ENCODE measurements at places on chromosomes 2 and 18.

GRCh38 chr18:79750980-79751571, 46.7 kb upstream of the KCNG2 start:
- DNase-seq: no peak

GRCh38 chr2:219912491-219912921, 285.1 kb downstream of the SLC4A3 start:
- DNase-seq: no peak

DNA sequence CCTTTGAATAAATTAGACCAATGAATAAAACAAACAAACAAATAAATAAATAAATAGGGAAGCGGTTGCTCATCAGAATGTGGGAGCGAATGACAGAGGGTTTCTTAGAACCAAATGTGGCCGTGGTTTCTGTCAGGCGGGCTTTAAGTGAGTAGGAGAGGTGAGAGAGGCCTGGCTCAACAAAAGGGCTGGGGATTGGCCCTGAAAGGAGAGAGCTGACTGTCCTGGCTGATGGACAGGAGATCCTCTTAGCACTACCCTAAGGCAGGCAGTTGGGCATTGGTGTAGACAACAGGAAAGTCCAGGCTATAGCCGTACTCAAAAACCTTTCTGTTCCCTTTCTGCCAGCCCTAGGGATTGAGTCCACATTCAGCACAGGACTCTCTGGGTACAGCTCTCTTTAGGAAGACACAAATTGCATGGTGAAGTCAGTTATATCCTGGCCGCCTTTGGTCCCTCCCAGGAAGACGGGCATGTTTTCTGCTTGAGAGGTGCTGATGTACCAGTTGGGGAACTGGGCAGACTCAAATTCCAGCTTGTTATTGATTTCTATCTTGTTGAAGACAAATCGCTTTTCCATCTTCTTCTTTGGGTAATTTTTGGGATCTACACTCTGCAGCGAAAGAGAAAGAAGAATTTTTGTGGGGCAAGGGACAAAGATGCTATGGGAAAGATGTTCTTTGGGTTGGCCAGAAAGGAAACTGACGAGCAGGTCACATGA, 6.5 kb downstream of the IL1B start:
- DNase-seq: no peak

DNA sequence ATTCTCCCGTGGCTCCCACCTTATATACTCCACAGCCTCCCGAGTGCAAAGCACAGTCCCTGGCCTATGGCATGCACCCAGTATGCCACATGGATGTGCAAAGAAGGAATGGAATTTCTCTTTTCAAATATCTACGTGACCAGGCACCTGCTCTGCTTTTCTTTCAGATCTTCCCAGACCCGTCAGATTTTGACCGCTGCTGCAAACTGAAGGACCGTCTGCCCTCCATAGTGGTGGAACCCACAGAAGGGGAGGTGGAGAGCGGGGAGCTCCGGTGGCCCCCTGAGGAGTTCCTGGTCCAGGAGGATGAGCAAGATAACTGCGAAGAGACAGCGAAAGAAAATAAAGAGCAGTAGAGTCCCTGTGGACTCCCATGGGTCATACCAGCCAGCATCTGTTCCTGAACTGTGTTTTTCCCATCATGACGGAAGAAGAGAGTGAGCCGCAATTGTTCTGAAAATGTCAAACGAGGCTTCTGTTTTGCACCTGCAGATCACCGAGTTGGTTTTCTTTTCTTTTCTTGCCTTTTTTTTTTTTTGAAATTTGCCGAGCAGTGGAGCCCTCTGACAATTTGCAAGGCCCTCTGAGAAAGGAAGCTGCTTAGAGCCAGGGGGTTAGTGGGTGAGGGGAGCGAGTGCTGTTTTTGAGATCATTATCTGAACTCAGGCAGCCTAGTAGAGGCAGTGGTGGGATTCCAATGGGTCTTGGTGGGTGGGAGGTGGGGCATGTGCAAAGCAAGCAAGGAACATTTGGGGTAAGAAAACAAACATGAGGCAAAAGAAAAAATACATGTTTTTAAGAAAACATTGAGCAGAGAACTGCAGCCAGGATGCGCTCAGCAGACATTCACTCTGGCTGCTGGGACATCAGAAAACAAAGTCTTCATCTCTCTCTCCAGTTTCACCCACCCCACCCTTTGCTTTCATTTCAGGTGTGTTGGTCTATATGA, 26.2 kb downstream of the LBH start:
- no peak for DNase-seq

GRCh38 chr2:115303-115702, 69.0 kb upstream of the FAM110C start:
- DNase-seq: no peak

DNA sequence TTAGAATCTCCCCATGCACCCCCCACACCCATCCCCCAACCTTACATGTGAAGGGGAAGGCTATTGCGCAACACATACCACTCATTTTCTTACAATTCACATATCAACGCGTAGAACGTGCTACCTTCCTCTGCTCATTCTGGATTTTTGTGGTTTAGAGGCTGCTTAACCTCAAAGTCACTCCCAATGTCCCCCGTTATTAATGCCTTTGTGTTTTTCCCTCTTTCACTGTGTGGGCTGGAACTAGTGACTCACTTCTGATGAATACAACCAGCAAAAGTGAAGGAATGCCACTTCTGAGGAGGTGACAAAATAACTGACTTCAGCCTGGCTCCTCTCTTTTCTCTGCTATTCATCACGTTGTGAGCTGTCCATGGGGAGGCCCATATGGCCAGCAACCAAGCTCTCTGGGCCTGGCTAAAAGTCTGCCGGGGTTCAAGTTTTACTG, 342.5 kb upstream of the NXPH2 start:
- DNase-seq: no peak

DNA sequence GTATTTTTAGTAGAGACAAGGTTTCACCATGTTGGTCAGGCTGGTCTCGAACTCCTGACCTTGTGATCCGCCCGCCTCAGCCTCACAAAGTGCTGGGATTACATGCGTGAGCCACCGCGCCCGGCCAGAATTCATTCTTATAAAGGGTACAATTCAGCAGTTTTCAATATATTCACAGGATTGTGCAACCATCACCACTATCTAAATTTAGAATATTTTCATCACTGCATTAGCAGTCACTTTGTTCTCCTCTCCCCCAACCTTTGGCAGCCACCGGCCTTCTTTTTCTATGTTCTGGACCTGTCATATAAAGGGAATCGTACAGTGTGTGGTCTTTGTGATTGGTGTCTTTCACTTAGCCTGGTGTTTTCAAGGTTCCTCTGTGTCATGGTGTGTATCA, 40.7 kb downstream of the TCF7L1 start:
- no peak for DNase-seq

DNA sequence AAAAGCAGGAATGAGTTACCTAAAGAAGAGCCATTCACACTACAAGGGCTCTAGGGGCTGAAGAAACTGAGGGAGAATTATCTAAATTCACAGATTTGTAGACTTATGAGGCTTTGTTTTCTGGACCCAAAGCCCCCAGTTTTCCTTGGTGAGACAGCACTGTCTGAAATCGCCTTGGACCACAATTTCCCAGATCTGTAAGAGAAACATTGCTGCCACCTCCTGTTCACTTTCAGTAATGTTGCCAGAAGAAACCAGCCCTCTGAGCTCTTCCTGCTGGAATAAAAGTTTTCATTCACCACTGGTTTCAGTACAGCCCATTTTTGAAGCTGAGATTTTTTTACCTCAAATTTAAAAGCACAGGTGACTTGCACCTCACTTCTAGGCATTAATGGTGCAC, 169.2 kb downstream of the CDH20 start:
- no peak for DNase-seq

DNA sequence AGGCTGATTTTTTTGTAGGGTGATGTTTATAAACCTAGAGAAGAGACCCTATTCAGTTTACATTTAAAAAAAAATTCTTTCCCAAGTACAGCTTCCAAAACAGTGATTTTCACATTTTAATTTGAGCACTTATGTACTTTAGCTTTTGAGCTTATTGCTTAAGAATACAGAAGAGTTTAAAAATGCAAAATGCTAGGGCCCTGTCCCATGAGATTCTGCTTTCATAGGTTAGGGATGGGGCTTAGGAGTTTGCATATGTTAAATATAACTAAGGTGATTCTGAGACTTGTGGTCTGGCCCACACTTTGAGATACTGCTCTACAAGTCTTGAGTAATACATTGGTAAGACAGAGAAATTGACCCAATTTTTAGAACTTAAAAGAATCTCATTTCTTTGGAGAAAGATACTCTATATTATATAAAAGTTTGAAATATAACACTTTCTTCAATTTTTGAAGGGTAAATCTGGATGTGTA, 137.3 kb upstream of the CWC22 start:
- no peak for DNase-seq

GRCh38 chr18:35437836-35438235, 59.9 kb downstream of the INO80C start:
- DNase-seq: no peak

GRCh38 chr2:37676274-37676673, 4.8 kb upstream of the CDC42EP3 start:
- no peak for DNase-seq

DNA sequence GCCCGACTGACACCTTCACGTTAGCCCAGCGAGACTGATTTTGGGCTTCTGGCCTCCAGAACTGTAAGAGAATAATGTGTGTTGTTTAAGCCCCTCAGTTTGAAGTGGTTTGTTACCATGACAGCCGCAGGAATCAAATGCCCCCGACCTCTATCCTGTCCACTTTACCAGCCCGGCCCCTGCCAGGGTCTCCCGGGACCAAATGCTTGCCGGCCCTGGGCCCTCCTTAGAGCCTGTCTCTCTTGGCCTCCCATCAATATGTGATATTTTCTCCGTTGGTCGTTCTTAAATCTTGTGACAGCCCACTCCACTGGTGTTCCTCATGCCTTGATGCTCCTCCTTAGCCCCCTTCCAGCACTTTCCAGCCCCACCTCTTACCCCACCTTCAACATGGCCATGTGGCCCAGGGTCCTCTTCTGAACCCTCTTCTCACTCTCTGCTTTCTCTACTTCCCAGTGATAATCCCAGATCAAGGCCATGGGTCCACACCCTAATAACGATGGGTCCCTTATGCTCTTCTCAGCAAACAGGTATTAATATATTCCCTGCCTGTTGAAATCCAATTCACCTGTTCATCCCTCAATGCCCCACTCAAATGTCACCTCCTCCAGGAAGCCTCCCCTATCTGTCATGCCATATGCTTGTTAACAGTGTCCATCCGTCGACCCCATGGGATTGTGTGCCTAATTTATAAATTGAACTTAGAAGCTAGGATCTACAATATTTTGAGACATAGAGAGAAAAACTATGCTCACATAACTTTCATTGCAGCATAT, 192.8 kb downstream of the ZFP36L2 start:
- no peak for DNase-seq

GRCh38 chr2:235223011-235223410, 270.8 kb upstream of the AGAP1 start:
- no peak for DNase-seq

GRCh38 chr18:9334973-9335696, 562 bp downstream of the TWSG1 start:
- DNase-seq: peak; percentile 19

DNA sequence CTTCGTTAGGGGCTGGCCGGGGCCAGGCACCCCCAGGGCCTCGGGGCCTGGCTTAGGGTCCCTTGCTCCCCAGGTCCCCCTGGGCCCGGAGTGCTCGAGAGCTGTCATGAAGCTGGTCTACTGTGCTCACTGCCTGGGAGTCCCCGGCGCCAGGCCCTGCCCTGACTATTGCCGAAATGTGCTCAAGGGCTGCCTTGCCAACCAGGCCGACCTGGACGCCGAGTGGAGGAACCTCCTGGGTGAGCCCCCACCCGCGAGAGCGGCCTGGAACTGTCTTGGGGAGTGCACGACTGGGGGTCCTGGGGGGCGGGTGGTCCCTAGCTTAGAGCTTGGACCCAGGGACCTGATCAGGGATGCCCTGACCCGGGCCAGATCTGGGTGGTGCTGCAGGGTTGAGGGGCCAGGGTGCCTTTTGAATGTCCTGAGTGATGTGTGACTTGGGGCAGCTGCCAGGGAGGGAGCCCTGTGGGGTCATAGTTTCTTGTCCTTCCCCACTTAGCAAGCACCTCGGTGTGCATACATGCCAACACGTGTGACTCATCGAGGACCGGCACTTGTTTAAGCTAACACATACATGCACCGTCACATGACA, 27.9 kb downstream of the GPC1 start:
- no peak for DNase-seq

DNA sequence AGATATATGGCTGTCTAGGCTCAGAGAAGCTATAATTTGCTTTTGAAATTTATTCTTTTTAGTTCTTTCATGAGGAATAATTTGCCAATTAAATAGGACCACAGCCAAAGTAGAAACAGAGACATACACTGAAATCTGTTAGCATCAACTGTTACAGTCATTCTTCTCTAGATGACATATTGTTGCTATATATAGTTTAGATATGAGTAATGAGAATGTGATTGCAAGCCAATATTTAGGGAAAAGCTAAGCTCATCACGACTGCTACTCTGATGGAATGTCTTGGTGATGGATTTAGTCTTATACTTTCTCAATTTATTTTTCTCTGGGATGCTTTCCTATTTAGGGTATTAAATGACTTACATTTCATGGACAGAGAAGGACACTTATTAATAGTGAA, 259.1 kb downstream of the LNPK start:
- no peak for DNase-seq

DNA sequence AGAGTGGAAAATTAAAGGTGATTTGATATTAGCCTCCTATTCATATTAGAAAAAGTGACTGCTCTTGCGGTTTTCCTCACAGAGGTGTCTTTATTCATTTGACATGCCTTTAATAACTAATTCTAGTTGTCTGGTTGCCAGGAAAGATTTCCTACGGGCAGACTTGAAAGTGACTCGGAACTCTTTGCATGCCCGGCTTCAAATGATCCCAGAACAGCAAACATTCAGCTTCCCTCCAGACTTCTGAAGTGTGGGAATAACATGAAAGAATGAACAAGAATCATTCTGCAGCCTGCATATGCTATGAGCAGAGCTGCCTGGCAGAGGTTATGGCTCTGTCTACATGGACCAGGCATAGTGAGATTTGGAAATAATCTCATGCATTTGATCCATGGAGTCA, 89.6 kb upstream of the PKDCC start:
- DNase-seq: no peak

- no peak for DNase-seq
Measured at GRCh38 chr2:34844629-34845028, 1245.5 kb upstream of the FAM98A start.

DNA sequence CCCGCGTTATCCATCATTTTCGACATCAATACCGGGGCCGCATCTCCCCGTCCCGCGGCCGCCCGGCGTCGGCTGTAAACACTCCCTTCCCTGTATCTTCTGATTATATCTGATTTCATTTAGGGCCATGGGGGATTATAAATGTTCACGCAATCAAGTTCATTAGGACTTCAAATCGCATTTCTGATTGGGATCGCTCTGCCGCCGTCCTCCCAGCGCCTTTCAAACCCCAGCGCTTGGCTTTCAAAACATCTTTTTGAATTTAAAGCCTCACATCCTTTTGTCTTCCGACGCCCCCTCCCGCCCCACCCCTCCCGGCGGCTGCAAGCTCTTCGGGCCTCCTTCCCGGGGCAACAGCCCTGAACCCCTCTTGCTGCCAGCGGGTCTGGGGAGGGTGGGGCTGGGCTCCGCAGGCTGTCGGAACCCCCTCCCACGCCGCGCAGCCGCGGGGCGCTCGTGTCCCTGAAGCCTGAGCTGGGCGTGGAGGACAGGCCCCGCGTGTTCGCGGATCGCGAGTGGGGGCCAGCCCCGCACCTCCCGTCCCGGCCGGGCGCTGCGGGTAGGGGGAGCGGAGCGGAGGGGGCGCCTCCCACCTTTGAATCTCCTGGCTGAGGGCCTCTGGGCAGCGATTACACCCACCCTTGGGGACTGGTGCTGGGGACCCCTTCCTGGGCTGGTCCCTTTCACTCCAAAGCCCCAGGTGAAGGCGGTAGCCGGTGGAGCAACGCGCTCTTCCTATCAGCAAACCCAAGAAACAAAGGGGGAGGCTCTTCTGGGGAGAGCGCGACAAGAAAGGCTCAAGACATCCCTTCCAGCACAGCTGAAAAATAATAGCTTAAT, 11.3 kb upstream of the GBX2 start:
- DNase-seq: no peak

Data from activated T-helper 1 cell treated with Interleukin-2 at 50 U/mL for 16 hours (primary cell).